Skeletal muscle cell (primary cell): ENCODE measurements at places on chromosomes 5 and 9.

GRCh38 chr9:36479101-36479500 is 79.0 kb upstream of the RNF38 start:
- DNase-seq, result no peak

- no peak for DNase-seq
These were observed 778 bp upstream of the PPP6C start for GRCh38 chr9:125190361-125190801.

GRCh38 chr5:97167435-97167834 is 15.6 kb downstream of the RIOK2 start:
- DNase-seq, result no peak

GRCh38 chr5:61805101-61805500 is 473.0 kb downstream of the ZSWIM6 start:
- peak; percentile 12 for DNase-seq

DNA sequence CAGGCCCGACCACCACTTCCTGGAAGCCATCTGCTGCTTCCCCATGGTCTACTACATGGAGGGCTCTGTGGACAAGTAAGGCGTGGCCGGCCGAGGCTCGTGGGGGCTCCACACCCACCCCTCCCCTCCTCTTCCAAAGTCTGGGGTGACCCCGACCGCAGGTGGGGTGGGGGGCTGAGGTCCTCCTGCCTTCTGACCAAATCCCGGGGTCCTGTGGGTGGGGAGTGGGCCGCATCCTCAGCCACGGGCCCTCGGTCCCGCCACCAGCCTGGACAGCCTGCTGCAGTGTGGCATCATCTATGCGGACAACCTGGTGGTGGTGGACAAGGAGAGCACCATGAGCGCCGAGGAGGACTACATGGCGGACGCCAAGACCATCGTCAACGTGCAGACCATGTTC is 76.4 kb downstream of the KCNT1 start:
- no peak for DNase-seq

- DNase-seq, result no peak
These were observed 223.5 kb downstream of the SH3GL2 start for GRCh38 chr9:17802249-17802857.

DNA sequence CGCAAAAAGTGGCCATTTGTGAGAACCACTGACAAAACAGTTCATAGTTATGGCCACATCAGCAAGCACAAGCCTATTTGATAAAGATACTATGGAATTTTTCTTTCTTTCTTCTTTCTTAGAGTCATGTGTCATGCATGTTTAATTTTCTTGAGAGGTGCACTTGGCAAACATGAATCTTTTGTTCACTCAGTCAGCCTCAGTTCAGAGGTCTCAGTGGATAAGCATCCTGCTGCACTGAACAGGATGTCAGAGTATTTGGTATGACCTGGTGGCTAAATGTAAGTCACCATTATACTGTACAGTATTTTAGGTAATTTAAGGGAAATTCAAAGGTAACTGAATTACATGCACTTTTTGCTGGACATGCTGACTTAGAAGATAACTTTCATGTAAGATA is 5.4 kb downstream of the NNT start:
- no peak for DNase-seq

DNA sequence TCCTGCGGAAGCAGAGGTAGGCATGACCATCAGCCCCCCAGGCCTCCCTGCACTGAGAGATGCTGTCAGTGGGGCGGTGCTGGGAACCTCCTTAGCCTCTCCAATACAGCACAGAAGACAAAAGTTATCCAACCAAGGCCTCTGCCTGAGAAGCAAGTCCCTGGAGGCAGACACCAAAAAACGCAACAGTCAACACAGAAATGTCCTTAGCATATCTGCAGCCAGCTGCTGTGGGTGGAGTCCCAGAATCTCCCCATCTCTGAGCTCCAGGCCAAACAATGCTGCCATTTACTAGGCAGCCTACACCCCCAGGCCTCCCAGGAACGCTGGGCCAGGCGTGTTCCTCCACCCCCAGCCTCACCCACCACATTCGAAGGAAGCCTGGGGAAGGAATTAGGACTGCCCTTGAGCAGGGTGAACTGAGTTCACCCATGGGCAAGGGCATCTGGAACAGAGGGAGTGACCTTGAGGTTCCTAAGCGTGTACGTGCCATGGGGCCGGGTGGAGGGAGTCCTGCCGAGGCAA is 43.7 kb downstream of the STK10 start:
- no peak for DNase-seq

GRCh38 chr9:3434594-3434993 is 91.2 kb downstream of the RFX3 start:
- DNase-seq, result peak; percentile 78

- DNase-seq, result no peak
These were observed 816.2 kb upstream of the GRAMD2B start for GRCh38 chr5:125607018-125607417.

- DNase-seq, result no peak
These were observed 8.4 kb downstream of the SLC2A6 start for GRCh38 chr9:133470427-133470924.

GRCh38 chr5:150496098-150496497 is 11.8 kb upstream of the NDST1 start:
- DNase-seq, result no peak

DNA sequence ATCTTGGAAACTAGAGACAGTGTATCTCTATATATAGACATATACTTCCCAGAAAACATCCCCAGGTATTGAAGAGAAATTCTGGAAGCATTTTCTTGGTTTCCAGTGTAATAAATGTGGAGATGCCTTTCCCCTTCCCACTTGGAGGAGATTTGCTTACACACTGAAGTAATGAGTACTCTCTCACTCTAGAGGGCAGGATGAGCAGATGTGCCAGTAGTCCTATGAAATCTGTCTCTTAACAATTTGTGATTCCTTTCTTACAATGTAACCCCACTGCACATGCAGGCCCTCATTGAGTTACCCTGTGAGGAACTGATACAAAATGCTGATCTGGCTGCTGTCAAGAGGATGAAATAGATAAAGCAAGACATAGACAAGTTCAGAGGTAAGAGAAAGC is 567.2 kb downstream of the SLCO4C1 start:
- no peak for DNase-seq

GRCh38 chr5:36944607-36945225 is 68.1 kb downstream of the NIPBL start:
- no peak for DNase-seq

- peak; percentile 81 for DNase-seq
These were observed 73.0 kb upstream of the SLC25A51 start for GRCh38 chr9:37976714-37977477.

- DNase-seq, result no peak
These were observed 4.6 kb downstream of the CSF1R start for GRCh38 chr5:150081541-150082283.

DNA sequence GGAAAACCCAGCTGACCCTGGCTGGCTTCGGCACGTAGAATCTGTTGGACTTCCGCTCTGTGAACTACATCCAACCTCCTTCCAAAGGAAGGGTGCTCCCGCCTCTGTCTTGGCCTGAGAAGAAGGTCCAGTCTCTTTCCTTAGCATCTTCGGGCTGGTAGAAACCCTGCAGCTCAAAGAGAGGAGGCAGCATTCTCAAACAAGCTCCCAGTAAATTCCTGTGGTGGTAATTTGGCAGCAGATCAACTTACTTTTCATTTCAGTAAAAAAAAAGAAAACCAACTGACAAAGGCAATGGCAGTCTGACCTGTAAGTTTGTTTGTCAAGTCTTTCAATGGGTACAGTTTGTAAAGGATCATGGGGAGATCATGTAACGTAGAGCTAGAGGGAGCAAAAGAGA is 176.7 kb downstream of the MED10 start:
- DNase-seq, result no peak

GRCh38 chr9:68750786-68751185 is 45.7 kb downstream of the PIP5K1B start:
- no peak for DNase-seq

DNA sequence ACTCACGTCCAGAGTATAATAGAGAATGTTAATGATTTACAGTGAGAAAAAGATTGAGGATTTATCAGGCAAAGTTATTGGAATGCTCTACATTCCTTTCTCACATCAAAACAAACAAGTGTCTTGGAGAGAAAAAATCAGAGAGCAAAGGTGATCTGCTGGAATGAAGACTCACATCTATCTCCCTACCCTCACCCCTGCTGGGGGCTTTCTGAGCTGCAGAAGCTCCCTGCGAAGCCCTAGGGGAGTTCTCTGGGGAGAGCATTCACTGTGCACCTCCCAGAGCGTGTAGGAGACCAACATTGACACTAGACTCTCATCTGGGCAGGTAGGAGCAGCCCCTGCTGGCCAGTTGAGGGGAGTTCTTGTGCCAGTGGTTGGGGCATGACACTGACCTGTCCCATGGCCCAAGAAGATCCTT is 76.6 kb upstream of the ADAMTS16 start:
- no peak for DNase-seq

GRCh38 chr5:59322058-59322457 is 571.5 kb downstream of the PDE4D start:
- DNase-seq, result no peak

- DNase-seq, result peak; percentile 88
These were observed 629.3 kb downstream of the ANXA1 start for GRCh38 chr9:73780916-73781315.

- DNase-seq, result no peak
These were observed 343.1 kb upstream of the DAB2 start for GRCh38 chr5:39767916-39768315.

DNA sequence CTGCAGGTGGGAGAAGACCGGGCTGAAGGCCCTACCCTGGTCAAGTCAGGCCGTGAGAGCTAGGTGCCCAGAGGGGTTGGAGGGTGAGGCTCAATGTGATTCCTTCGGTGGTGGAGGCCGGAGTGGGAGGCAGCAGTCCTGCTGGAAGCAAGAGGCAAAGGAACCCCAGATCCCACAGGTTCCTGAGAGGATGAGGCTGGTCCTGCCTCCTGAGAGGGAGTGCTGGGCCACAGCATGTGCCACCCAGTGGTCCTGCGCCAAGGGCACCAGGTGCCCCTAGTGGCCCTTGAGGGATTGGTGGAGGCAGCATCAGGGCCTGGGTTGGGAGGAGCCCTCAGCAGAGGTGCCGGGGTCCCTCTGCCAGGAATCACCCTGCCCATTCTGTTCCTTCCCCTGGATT is 59.1 kb downstream of the BARX1 start:
- DNase-seq, result no peak

- no peak for DNase-seq
These were observed 502.4 kb downstream of the GADD45G start for GRCh38 chr9:90107040-90107725.

DNA sequence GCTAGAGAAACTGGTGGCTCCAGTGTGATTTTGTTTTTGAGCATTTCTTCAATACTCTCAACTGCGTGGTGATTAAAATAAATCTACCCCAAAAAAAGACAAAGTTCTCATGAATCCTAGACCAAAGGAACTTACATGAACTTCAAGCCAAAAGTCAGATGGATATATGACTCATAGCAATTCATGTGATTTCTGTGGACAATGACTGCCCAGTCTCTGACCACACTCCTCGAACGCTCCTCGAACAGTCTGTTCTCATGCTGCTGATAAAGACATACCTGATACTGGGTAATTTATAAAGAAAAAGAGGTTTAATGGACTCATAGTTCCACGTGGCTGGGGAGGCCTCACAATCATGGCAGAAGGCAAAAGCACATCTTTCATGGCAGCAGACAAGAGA is 46.4 kb upstream of the CEP78 start:
- no peak for DNase-seq

GRCh38 chr5:88882276-88883038 is 527 bp downstream of the MEF2C start:
- no peak for DNase-seq

GRCh38 chr5:32542216-32543059 is 42.9 kb upstream of the SUB1 start:
- peak; percentile 49 for DNase-seq
